ENCODE measurements at places on chromosomes 6 and 20.

DNA sequence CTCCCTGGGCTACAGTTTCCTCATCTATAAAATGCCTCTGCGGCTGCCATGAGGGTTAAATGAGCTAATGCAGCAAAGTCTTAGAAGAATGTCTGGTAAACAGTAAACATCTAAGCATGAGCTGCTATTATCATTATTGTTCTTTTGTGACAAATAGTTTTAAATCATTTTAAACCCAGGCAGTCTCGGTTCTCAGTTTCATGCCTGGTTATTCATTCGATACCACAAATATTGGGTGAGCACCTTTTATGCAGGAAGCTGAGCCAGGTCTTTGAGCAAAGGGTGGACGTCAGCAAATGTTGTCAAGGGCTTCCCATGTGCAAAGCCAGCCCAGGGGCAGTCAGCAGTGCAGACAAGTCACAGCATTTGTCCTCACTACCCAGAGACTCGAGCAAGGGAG, 128.7 kb downstream of the NFATC2 start:
- DNase-seq, result no peak

GRCh38 chr6:116218172-116218633, 35.7 kb downstream of the TSPYL4 start:
- DNase-seq, result no peak

DNA sequence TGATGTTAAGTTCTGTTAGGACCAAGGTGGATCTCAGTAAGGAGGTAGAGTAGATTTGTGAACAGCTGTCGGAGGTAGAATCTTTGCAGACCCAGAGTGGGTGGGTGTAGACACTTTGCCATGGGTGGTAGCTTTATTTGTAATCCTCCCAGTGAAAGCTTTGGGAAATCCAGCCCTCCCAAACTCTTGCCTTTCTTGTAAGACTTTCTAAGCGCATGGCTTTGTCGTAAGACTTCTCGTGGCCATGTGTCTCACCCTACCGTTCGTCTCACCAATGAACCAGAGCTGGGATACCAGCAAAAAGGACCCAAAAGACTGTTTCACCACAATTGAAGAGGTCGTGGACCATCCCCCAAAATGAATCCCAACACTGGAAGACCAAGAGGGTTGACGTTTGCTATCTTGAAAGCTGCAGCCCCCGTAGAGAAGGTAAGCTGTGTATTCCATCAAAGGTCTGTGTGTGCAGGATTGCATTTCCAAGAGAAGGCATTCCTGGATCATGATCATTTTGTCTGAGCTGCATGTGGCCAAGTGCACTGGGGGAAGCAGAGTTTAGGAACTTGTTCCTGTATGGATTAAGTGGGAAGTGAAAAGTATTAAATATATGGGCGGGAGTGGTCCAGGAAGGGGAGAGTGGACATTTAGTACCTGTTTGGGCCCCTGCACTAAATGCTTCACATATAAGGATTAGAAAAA, 5.8 kb upstream of the TMEM14A start:
- DNase-seq, result no peak

DNA sequence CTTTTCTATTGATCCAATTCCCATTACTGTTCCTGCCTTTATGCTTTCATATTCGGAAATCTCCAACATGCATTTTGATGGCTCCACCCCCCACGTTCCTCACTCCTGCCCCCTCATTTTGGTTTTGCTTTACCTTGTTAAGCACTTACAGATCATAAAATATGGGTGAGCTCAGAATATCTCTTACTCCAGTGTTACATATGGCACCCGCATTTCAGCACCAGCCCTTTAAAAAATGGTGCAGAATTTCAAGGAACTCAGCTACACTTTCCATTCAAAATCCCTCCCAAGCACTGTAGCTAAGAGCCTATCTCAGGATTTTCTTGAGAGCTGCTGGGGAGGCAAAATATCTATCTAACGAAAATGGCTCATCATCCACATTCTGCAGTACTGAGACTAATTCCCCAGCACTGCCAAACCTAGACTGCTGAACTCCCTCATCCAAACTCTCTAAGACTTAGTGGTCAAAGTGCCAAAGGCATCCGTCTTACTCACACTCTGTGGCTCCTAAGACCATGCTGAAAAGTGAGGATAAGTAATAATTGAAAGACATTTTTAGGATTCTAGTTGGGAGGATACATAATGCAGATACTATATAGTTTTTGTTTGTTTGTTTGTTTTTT, 7.8 kb downstream of the SGK1 start:
- DNase-seq, result no peak

GRCh38 chr6:113143206-113143605, 713.9 kb upstream of the MARCKS start:
- no peak for DNase-seq

DNA sequence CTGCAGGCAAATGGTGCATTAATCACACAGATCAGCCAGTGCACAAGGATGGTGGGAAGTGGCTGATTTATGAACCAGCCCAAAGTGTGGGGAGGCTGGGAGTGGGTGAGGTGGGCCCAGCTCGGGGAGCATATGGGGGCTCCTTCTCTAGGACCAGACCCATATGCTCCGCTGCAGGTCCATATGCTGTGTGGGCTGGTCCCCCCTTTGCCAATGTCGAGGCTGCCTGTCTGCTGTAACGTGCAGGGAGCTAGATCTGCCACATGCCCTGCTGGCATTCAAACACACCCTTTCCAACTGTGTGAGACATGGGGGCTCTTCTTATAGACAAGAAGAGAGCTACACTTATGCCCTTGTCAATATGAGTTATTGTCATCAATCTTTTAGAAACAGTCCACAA, 566.3 kb downstream of the DHX35 start:
- DNase-seq, result no peak

- DNase-seq, result no peak
These were observed 24.2 kb upstream of the PCSK2 start for GRCh38 chr20:17202673-17203072.

DNA sequence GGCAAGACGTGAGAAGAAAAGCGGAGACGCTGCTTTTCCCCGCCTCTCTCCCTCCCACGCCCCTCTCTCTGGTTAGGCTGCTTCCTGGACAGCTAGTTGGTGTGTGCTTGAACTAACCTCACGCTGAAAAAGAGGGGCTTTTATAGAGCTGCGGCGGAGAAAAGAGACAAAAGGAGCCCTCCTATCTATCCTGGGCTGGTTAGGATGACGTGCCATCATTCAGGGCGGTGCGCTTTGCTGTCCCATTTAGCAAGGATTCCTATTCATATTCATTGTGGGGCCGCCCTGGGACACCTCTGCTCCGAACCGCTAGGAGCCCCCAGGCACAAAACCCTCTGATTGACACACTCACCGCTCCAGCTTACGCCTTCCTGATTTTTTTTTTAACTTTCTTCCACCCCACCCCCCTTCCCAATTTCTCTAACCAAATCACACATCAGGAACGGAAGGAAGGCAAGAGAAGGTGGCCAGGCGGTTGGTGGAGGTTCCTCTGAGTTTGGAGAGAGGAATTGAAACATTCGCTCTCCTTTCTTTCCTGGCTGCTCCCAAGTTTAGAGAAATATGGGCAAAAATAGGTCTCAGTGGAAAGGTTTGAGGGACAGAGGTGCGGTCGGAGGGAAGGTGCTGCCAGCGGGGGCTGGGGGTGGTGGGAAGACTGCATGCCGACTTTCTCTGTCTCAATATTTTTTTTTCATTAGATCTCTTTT, at the start of gene OLIG3:
OLIG3 (minus strand) TSS at position 114 of the 707 bp plus-strand sequence. CDS start 224 bp downstream, outside the sequence.
- DNase-seq, result peak; percentile 83

DNA sequence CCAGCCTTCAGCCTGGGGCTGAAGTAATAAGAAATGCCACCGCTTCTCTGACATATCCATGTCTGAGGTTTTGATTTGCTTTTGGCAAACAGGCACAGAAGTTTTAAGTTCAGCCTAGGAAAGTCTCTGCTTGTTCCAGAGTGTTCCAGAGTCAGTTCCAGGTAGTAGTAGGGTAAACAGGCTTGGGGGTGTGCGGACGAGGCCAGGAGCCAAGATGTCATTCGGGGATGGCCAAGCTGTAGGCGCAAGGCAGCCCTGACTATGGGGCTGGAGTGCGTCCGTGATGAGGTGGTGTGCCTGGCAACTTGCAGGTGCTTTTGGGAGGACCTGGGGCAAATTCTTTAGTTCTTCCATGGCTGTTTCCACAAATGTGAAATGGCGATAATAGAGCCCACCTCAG, 60.3 kb downstream of the IRF4 start:
- DNase-seq, result no peak

- DNase-seq, result no peak
These were observed 109.0 kb downstream of the UNC5CL start for GRCh38 chr6:40930045-40930444.

DNA sequence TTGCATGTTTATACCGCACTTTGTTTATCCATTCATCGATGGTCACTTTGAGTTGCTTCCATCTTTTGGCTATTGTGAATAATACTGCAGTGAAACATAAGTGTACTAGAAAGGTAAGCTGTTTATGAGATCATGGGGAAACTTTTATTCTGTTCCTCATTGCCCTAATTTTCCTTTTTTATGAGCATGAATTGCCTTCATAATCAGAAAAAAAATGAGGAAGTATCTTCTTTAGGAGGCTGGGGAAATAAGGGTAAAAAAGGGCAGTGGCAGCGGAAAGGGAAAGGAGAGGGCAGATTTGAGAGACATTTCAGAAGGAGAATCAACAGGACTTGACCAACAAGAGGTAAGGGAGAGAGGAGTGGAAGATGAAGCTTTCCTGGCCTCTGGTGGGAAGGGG, 14.3 kb upstream of the SERINC3 start:
- DNase-seq, result no peak

All from activated CD8-positive, alpha-beta T cell treated with anti-CD3 and anti-CD28 coated beads for 36 hours (primary cell).